NCI-H510A treated with DMSO at 0.1 percent for 48 hours (cell line): ENCODE measurements at places on chromosomes 12 and 14.
A peak's percentile ranks its signal among the peaks of the same experiment; 100 is the strongest.

DNA sequence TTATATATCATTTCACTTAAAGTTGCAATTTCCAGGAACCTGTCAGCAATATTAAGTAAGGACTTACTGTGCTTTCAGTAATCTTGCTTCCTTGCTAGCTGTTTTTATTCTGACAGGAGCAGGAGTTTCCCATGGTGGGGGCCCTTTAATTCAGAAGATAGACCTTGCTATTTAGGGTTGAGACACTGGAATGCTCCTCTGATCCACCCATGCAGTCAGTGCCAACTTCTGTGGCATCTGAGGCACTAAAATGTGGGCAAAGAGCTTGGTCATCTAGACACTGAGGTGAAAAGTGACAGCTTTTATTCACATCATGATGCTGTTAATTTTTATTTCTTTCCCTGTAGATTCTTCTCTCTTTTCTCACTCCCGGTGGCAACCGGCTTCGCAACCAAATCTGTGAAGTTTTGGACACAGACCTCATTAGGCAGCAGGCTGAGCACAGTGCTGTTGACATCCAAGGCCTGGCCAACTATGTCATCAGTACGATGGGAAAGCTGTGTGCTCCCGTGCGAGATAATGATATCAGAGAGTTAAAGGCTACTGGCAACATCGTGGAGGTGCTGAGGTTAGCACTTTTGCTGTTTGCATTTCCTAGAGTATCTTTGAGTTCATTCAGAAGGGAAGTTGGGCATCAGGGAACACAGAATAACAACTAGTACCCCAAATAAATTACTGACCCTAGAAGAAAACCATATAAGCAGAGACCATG, 18.8 kb downstream of the TCP11L2 start:
- no peak for DNase-seq

DNA sequence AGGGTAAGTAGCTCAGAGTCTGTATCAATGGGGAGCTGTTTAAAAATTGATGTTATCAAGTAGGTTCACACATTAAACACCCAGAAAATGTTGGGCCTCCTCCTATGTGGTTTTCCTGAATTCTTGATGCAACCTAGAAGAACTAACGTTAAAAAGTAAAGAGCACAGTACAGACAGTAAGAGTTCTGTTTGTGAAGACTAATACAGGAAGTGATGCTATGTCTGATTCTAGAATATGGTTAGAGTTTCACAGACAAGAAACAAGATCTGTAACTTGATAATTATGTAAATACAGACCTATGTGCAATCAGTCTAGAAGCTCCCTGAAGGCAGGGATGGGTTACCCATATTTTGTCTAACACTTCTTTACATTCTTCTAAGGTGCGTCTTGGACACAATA, 214.9 kb upstream of the BTG1 start:
- no peak for DNase-seq

GRCh38 chr14:26765301-26765700, 167.5 kb upstream of the NOVA1 start:
- no peak for DNase-seq

DNA sequence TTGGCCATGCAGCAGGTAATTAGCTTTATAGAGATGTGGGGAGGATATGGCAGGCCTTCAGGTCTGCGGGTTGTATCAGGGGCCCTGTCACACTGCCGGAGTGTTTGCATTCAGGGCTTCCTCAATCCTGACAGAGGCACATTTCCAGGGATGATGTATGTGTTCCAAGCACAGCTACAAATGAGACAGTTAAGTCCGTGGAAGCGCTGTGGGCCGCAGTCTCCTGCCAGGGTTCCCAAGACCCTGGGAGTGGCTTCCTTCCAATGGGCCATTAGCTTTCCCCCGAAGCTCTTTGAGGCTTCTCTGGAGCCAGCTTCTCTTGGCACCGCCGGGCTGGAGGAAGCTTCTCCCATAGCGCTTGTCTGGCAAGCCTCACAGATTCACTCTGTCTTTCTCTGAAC, 1524.7 kb upstream of the TMEM132C start:
- DNase-seq, result no peak

GRCh38 chr14:79101388-79101787, 931.2 kb downstream of the NRXN3 start:
- no peak for DNase-seq

DNA sequence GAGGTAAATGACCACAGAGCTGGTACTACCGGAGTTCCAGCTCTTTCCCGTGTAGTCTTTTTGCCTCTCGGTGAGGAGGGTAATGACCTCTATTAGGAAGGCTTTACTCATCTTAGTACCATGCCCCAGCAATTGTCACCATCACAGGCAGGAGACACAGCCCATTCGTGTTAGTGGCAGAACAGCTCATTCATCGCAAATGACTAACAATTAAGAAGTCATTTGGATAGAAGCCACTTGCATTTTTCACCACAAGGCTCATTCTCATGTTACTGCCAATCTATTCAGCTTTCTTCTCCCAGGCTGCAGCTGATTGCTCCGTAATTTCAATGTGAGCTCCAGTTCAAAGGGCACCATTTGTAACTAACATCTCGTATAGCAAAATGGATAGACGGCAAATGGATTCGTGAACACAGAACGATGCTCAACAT, 718.8 kb upstream of the TMEM132C start:
- DNase-seq, result peak; percentile 20

DNA sequence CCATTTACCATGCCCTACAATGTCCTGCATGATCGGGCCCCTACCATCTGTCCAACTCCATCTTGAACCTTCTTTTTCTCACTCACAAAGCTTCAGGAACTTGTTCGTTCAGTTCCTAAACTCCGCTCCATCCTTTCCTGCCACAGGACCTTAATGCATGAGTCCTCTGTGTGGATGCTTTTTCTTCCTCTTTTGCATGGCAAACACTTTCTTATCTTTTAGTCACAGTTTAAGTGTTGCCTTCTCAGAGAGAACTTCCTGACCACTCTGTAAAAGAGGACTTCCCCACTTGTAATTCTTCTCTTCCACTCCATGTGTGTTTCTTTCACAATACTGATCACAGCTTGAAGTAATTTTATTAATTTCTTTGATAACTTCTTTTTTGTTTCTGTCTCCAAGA, 54.4 kb upstream of the ETV6 start:
- DNase-seq, result no peak

DNA sequence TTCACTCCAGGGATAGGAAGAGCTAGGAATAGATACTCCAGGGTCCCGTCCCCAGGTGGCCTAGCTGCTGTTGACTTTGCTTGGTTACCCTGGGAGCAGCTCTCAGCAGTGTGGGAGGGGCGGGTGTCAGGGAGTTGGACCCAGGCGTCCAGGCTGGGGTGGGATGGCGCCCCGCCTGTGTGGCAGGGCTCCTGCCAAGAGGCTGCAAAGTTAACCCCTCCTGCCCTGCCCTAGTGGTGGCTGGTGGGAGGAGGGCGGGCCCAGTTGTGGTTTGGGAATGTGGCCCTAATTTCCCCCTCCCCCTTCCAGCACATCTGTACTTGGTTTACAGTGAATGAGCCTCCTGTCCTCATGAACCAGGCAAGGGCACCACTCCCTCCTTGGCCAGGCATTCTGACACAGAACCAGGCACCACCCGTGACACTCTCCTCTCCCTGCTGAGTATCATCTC, 1.7 kb upstream of the RARG start:
- DNase-seq, result no peak

DNA sequence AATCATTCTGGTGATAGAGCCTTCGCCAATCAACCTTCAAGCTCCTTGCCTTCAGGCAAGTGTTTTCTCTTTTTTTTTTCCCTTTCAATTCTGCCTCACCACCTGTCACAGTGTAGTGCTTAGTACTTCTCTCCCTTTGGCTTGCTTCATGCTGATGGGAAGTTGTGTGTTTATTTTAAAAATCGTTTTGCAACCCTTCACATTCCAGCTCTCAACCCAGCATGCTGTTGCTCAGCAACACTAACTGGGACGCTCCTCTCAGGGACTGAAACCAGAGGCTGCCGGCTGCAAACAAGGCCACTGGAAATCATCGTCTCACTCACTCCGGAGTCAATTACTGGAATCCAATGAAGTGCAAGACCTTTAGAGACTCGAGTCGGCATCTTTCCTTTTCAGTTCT, 342.7 kb downstream of the PRKD1 start:
- peak; percentile 93 for DNase-seq
